ENCODE measurements at places on chromosomes 2 and 18.

DNA sequence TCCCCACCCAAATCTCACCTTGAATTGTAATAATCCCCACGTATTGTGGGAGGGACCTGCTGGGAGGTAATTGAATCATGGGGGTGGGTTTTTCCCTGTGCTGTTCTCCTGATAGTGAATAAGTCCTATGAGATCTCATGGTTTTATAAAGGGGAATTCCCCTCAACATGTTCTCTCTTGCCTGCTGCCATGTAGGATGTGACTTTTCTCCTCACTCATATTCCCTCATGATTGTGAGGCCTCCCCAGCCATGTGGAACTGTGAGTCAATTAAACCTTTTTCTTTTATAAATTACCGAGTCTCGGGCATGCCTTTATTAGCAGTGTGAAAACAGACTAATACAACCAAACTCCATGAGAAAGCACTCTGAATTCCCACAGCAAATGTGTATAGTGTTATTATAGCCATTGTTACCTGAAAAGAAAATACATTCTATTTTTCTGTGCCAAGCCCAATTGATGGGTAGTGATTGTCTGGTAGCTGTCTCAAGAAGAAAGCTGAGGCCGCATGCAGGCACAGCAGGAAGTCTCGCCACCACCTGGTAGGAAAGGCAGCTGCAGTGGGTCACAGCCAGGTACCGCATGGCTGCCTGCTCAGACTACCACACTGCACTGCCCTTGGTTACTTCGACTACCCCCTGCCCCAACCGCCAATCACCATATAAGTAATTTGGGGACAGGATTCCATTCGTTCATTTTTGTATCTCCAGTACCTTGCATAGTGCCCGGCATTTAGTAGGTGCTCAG lies 10.3 kb upstream of the ZBTB7C start:
- no peak for DNase-seq

DNA sequence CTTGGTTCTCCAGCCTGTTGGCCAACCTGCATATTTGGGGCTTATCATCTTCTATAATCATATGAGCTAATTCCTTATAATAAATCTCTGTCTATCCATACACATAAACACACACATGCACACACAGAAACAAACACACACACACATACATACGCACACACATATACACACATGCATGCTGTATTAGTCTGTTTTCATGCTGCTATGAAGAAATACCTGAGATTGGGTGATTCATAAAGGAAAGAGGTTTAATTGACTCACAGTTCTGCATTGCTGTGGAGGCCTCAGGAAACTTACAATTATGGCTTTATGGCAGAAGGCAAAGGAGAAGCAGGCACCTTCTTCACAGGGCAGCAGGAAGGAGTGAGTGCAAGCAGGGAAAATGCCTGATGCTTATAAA lies 707.4 kb upstream of the CDH2 start:
- no peak for DNase-seq

DNA sequence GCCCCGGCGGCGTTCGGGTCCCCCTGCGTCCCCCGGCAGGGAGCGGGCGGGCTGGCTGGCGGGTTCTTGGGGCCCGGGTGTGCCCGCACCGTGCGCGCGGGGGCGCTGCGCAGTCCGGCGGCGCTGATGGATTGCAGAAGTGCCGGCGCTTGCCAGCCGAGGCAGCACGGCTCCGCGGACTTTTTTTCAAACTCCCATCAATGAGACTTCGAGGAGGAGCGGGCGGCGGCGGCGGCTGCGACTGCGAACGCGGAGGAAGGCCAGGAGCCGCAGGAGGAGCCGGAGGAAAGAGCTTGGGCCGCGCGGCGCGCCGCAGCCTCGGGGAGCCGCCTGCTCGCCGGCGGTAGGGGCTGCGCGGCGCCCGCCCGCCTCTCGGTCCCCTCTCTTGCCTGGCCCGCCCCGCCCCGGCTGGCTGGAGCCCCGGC lies at the start of gene GLI2:
GLI2 (plus strand) TSS at position 123 of the 425 bp plus-strand sequence. CDS start 61,453 bp downstream, outside the sequence.
- no peak for DNase-seq

GRCh38 chr2:216006164-216006663 lies 7.1 kb downstream of the MREG start:
- DNase-seq: no peak

- DNase-seq: no peak
These were observed 43.6 kb upstream of the IHH start for GRCh38 chr2:219104107-219105035.

DNA sequence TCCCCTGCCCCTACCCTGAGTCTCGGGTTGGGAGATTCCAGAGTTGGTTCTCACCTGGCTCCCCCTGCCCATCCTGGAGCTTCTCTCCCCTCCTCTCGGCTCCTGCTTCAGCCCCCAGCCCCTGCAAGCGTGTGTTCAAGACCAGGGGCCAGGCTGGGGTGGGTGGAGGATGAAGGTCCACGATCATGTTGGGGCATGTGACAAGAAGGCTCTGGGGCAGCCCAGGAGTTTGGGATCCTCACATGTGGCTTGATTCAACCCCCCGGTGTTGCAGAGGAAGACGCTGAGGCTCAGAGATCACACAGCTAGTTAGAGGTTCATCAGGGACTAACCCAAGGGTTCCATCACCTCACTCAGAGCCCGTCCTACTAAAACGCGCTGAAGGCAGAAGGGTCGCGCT lies 14.2 kb upstream of the TUBB6 start:
- no peak for DNase-seq
